SK-N-MC (cell line): ENCODE measurements at places on chromosomes 4 and X.

DNA sequence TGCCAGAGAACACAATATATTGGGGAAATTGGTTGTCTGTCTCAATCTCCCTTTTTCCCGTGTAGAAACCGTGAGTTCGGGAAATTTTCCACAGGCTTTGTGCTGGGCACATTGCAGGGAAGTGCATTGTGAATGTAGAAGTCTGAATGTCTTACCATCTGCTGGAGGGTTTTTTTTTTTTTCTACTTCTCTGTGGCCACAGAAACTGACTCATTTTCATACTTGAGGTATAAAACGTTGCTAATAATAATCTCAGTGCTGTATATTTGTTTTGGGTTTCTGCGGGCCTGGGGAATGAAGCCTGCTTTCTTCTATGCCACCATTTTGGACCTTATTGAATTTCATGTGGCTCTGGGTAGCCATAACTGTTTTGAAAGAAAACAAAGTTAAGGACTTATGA is 1001.2 kb downstream of the STIM2 start:
- no peak for DNase-seq

DNA sequence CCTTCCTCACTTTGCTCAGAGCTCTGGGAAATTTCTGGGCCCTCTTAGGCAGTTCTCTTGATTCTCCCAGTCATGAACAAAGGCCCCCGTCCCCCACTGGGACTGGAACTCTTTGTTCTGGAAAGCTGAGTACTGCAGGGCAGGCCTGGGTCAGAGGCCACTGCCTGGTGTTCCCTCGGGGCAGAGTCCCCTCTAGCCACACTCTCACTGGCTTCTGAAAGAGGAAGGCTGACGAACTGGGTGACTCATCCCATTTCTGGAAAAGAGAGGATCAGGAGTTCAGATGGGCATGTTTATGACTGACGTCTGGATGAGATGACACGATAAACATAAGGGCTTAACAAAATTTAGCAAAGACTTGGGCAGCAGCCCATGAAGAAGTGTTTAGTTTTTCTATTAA is 47.7 kb downstream of the DDX3X start:
- no peak for DNase-seq

- no peak for DNase-seq
These were observed 22.3 kb upstream of the RASGEF1B start for GRCh38 chr4:81494031-81494431.

DNA sequence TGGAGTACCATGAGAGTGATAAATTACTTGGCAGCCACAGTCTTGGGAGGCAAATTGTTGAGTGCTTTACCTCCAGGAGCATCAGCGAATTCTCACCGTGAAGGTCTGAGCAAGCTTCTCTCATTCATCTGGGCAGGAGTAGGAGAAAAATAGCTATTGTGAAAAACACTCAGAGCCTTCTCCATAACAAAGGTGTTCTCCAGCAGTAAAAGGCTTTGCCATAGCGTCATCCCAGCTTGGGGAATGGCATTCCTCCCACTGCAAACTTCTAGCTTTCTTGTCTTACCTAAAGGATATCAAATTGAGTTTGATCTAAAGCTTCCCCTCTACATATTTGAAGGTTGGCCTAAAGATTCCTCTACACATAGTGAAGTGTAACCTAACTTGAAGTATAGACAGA is 29.8 kb upstream of the MAGEA11 start:
- no peak for DNase-seq

DNA sequence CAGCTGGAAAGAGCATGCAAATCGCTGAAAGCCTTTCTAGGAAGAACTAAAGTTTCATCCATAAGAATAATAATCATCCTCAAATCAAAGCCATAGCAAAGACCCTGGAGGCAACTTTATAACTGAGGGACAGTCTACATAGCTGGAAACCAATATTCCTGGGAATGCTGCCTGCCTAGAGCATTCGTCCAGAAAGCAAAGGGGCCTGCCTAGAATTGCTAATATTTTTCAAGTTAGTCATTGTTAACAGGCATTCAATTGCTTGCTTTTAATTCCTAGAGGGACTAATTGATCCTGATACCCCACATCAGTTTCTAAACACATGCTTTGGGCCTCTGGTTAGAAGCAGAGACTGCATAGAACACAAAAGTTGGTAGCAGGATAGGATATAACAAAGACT is 4.2 kb upstream of the PPARGC1A start:
- no peak for DNase-seq

DNA sequence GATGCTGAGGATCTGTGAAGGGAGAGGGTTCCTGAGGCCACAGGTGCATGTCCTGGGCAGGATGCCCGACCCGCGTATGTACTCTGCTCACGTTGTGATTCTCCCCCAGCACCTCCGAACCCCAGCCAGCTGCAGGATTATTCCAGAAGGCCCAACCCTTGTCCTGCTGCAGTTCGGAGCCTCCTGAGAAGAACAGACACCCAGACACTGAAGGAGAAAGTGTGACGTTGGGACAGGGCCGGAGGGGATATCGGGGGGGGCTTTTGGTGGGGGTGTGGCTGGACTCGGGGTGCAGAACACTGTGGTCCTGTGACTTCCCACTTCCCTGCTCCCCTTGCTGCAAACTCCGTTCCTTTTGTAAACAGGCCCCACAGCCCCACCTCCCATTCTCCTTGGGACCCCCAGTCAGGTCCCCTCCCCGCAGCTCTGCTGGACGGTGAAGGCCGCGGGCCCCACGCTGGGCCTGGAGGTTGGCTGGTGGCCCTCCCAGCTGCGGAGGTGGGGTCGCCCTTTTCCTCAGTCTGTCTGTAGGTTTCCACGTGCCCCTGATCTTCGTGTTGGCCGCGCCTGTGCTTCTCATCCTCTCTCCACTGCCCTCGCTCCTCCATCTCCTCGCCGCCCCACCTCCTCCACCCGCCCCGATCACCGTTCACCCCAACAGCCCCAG is 83.0 kb upstream of the ADRA2C start:
- DNase-seq: no peak

GRCh38 chrX:666762-667720 is 36.5 kb downstream of the SHOX start:
- DNase-seq: no peak

- DNase-seq: no peak
These were observed 52.2 kb downstream of the EFNB1 start for GRCh38 chrX:68880846-68881552.

- DNase-seq: no peak
These were observed 133.1 kb downstream of the AKAP4 start for GRCh38 chrX:50067435-50068284.

- no peak for DNase-seq
These were observed 7.7 kb upstream of the APBB2 start for GRCh38 chr4:41221850-41222645.

- DNase-seq: no peak
These were observed 68.7 kb upstream of the ADAD1 start for GRCh38 chr4:122309988-122310626.

DNA sequence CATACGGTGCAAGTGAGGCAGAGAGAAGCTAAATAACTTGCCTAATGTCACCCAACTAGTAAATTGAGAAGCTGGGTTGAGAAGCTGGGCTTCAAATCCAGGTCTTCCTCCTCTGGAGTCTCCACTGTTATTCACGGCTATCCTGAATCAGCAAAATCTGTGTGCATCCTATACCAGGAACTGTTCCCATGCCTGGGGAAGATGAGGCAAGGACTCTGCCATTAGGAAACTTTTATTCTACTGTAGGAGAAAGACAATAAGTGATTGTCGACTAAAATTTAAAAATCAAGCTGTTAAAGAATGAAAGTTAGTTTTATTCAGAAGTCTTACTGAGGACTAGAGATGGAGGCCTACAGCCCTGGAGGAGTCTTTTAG is 872 bp upstream of the TEC start:
- no peak for DNase-seq
